Small intestine (tissue), 16 donors: ENCODE measurements at places on chromosomes 3 and 15.

GRCh38 chr3:35200056-35200455 is 439.3 kb upstream of the ARPP21 start:
- no peak for DNase-seq

DNA sequence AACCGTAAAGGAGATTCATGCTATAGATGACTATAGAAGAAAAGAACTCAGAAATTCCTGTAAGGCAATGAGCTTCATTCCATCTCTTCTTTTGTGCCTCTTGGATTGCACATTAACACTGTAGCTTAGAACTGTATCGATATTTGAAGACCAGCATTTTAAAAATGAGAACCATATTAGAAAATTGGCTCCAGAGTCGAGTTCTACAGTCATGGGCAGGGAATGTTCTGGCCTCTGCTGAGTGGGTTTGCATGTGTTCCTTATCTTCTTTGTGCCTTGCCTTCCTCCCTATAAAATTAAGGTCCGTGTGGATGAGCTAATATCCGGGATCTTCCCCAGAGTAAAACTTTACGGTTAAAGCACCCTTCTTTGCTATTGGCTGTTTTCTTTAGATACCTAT is 77.4 kb upstream of the PLCL2 start:
- no peak for DNase-seq

- DNase-seq: no peak
Observed at GRCh38 chr3:59658866-59659265, 609.0 kb upstream of the CFAP20DC start.

DNA sequence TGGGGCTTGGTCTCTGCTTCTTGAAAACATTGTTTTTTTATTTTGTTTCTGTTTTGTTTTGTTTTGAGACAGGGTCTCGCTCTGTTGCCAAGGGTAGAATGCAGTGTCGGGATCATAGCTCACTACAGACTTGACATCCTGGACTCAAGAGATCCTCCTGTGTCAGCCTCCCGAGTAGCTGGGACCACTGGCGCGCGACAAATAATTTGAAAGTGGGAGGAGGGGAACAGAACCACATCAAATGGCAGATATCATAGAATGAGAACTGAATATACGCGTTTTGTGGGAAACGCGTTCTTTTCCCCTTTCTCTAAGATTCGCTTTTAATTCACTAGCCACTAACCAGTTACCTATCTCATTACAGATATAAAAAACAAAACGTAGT is 641 bp upstream of the VPS13C start:
- no peak for DNase-seq

- no peak for DNase-seq
Observed at GRCh38 chr3:98612587-98612986, 19.2 kb upstream of the CPOX start.

GRCh38 chr15:64596701-64597476 is 136.5 kb downstream of the ZNF609 start:
- peak; percentile 42 for DNase-seq

DNA sequence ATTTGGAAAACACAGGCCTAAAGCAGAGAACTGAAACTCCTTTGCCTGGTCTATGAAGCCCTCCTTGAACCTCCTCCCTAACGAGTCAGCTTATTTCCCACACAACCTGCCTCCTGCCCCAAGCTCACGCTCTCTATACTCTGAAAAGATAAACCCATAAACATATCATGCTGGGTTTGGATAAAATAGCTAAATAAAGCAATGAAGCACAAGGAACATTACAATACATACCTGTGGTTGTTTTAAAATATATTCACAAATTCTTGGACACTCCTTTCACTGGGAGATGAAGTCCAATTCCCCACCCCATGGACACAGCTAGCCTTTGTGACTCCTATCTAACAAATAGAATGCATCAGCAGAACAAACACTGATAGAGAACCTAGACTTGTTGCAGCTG is 98.2 kb downstream of the PLCH1 start:
- peak; percentile 64 for DNase-seq

DNA sequence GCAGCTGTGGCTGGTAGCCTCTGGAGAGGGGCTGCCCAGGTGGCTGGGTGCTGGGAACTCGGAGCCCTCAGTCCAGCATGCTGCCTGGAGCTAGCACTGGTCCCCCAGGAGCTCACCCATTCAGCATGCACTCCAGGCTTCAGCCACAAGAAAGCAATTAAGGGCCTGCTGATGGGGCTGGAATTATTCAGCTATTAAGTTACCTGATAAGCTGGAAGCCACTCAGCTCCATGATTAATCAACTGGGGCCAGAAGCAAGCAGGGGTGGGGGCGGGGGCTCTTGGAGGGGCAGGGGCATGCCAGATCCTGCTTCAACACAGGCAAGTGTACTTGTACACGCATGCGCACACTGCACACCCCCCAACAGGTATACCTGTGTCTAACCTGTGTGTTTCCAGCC is 22.1 kb upstream of the TMEM115 start:
- no peak for DNase-seq

- DNase-seq: no peak
Observed at GRCh38 chr3:141126661-141127343, 75.7 kb downstream of the SPSB4 start.

DNA sequence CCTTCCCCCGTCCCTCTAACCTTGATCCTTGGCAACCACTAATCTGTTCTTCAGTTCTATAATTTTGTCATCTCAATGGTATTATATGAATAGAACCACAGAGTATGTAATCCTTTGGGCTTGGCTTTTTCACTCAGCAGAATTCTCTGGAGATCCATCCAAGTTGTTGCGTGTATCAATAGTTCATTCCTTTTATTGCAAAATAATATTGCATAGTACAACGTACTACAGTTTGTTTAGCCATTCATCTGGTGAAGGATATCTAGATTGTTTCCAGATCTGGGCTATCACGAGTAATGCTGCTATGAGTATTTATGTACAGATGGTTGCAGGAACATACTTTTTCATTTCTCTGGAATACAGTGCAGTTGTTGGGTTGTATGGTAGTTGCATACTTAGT is 76.2 kb downstream of the PLXNA1 start:
- no peak for DNase-seq

DNA sequence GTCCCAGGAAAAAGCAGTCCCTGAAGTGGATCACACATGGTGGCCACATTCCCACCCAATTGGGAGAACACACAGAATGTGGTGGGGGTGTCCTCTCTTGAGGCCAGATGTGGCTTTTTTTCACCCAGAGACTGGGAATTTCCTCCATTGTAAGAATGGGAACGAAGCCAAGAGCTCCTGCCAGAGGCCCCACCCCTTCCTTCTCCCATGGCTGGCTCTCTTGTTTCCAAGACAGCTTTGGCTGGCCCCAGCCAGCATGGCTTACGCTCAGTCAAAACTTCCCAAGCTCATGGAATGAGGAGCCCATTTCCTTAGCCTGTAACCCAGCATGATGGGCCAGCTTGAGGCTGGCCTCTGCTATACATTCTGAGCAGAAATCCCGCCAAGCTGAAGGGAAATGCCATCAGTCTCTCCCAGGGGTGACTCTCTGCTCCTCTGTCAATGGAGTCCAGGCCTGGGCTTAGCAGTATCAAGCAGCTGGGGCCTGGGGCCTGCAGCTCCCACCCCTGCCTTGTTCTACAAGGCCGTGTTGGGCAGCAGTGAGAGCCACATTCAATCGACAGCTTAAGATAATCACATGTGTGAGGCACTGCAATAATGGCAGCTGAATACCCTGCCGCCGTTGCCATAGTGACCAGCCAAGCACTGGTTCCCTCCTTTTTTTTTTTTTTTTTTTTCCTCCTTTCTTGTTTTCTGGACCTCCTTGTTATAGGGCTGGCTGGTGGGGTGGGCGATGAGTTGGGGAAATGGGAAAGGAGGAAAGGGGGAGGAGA is 142.4 kb downstream of the EPHB1 start:
- DNase-seq: peak; percentile 4

- DNase-seq: no peak
Observed at GRCh38 chr15:38074029-38074428, 139.6 kb downstream of the TMCO5A start.

GRCh38 chr15:49428409-49429095 is 5.5 kb downstream of the FGF7 start:
- DNase-seq: no peak

DNA sequence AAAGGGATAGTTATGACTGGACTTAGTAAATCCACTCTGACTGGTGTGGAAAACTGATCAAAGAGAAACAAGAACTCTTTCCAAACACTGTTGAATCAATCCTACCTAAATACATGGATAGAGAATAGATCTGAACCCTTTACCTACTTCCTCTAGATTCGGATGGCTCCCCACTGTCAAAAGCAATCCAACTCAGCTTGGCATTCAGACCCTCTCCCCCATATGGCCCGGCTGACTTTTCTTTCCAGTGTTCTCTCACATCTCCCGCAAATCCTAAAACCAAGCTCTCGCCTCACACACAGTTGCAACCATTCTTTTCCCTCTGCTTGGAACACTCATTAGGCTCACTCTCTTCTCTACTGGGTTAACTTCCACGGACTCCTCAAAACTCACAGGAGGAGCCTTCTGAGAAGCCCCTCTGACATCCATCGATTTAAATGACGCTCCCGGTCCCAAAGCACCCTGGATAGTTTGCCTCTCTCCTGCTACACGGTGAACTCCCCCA is 639 bp downstream of the SPICE1 start:
- no peak for DNase-seq

GRCh38 chr15:60091157-60091556 is 87.0 kb downstream of the FOXB1 start:
- peak; percentile 65 for DNase-seq

DNA sequence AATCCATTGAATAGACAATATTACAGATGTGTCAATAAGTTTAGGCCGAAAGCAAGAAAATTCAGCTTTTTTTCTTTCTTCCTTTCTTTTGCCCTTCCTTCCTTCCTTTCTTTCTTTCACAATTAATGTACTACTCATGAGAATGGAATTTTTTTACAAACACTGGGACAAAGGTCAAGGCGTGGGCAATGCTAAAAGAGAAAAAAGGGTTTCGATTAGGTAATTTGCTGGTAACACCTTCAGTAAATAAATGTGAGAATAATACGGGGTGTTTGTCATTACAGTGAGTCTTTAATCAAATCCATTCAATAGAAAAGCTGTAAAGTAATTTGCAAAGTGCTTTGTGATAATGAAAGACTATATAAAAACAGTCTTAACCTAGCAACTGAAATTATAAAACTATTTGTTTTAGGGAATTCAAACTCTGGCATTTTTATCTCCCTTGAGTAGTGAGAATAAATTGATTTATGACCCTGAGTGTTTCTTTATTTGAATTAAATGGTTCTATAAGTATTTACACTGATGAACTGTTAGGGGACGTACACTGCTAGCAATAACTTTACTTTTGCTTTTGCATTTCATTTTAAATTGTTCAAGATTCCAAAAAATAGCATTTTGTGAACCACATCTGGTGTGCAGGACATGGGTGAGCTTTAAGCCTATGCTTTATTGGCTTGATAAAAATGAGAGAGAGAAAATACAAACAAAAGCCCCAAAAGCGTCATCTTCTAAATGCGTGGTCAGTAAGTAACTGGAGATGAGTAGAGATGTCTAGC is 104.2 kb upstream of the THRB start:
- DNase-seq: peak; percentile 93

DNA sequence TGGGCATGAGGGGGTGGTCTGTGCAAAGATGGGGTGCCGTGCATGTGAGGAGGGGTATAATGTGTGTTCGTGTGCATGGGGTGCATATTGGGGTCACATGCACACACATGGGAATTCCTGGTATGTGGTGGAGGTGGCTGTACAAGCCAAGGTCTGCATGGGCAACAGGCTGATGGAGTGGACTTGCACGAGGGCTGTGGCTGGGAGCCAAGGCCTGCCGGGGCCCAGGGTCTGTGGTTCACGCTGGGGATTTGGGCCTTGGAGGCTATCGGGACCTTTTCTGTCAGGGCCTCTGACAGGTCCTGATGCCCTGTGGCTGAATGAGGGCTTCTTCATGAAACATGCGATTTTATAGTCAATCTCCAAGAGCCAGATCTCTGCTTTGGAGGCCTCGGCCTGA is 9.8 kb upstream of the PLXND1 start:
- no peak for DNase-seq

GRCh38 chr3:177057768-177058167 is 139.5 kb downstream of the TBL1XR1 start:
- DNase-seq: peak; percentile 25

DNA sequence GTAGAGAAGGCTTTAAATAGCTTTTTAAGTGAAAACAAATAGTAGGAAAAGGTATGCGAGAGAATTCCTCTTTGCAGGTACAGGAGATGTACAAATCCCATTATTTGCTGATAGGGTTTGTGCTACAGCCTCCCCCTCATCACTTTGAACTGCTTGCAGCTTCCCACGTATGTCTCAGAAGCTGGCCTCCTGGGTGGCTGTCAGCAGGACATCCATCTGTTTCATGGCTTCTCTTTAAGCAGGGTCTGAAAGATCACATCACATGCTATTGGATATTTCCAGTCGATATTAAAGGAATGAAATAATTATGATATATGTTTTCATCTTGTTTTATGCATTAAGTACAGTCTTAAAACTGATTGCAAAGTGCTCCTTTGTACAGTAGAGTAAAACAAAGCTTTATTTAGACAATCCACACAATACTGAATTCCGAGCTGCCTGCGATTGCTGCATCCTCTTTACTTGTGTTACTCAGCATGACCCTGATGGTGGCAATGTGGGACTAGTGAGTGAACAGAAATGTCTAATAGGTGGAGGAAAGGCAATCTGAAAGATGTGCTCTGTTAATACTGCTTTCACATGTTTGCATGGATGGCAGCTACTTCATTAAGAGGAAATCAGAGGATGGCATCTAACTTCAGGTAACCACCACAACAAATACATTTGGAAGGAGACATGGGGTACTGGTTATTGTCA is 930.6 kb upstream of the SEMA6D start:
- no peak for DNase-seq

GRCh38 chr15:96038650-96039049 is 291.9 kb upstream of the NR2F2 start:
- DNase-seq: no peak

DNA sequence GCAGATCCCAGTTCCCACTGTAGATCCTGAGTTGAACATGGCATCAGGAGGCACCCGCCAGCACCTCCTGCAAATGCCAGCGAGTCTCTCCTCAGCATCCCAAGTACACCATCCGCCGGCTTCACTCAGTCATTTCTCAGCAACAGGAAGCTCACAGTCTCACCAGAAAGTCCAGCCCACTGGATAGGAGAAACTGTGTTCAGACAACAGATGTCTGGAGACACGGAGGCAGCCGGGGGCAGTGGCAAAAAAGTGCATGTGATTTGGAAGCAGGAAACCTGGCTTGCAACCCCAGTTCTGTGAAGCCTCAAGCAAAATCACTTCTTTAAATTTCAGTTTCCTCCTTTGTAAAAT is 68.7 kb downstream of the SRGAP3 start:
- DNase-seq: no peak

- no peak for DNase-seq
Observed at GRCh38 chr3:50612970-50613846, 1.6 kb upstream of the CISH start.
